Dermis blood vessel endothelial cell (primary cell): ENCODE measurements at places on chromosomes 6 and 20. TPM values are rescaled to one million over a fixed set of nuclear protein-coding genes. Genes with fewer than 3 reads are reported as not detected.

The SNAP25 gene
- 0.05 TPM in 1 of 2 replicates, not detected in the other for total RNA-seq

The ALDH8A1 gene
- total RNA-seq, result 0.37 and 0.51 TPM in 2 replicates

The HLA-F gene
- total RNA-seq, result 6.7 and 68.2 TPM in 2 replicates

The TPD52L2 gene
- total RNA-seq, result 169 and 181 TPM in 2 replicates

The PRRT1 gene
- total RNA-seq, result 0.05 TPM in 1 of 2 replicates, not detected in the other
